Vagina (tissue), 2 donors: ENCODE measurements at places on chromosomes 16 and 17. TPM values are rescaled to one million over a fixed set of nuclear protein-coding genes. Genes with fewer than 3 reads are reported as not detected.

DNA sequence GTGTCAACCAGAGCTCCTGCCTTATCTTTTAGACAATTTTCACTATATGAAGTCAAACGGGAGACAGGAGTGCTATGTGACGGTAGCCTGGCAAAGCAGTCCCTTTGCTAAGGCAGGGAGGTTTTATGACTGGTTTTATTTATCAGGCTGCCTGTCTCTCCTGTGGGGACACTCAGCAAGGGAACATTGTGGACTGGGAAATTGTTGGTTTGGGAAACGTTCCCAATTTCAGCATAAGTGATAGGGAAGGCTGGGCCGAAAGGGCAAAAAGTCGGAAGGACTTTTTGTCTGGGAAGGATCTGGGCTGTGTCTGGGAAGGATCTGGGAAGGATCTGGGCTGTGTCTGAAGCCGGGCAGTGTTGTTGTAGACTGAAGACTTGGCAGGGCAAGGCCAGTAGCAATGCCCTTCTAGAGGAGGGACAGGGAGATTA, 211.2 kb downstream of the PARN start:
- no peak for DNase-seq

GRCh38 chr17:48026502-48027321, 10.9 kb downstream of the COPZ2 start:
- no peak for DNase-seq

DNA sequence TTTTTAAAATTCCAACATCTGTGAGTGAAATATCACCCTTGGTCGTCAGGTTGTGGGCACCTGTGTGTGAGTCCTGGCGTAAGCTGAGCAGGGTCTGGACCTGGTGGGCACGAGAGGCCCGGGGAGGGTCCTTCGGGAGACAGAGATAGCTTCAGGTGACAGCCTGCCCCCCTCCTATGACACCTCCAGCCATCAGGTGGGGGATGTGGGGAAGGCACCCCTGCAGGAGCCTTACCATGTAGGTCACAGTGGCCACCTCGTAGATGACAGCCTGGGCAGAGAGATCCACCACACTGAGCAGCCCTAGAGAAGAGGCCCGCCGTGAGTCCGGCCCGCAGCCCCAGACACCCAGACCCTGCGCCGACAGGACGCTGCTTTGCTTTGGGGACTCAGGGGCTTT, 11.2 kb downstream of the SLC47A2 start:
- DNase-seq = no peak

DNA sequence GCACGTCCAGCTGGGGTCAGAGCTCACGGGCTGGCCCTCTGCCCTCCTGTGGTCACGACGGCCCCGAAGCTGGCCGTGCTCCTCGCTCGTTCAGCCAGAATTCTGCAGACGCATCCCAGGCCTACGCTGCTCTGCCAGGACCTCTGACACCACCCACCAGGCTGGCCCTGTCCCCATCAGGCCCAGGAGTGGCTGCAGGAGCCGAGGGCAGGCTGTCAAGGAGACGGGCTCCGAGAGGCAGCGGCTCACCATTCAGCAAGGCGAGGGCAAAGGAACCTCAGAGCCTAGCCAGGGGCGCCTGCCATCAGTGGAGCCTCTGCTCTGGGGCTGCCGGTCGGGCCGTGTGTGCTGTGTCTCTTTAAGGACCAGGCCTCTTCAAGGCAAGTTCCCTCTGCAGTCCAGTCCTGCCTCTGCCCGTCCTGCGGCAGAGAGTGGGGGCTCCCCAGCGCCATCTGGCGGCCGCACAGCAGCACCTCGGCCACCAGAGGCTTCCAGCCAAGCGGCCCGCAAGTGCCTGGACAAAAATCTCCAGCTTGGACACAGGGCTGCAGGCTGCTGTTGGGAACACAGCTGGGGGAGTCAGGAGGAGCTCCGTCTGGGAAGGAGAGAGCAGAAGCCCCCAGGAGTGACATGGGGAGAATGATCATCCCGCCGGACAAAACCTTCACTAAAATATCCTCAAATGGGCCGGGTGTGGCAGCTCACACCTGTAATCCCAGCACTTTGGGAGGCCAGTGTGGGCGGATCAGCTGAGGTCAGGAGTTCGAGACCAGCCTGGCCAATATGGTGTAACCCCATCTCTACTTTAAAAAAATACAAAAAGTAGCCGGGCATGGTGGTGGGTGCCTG, 7.4 kb upstream of the ABR start:
- no peak for DNase-seq

GRCh38 chr16:51849715-51850114, 697.2 kb downstream of the TOX3 start:
- DNase-seq = no peak

DNA sequence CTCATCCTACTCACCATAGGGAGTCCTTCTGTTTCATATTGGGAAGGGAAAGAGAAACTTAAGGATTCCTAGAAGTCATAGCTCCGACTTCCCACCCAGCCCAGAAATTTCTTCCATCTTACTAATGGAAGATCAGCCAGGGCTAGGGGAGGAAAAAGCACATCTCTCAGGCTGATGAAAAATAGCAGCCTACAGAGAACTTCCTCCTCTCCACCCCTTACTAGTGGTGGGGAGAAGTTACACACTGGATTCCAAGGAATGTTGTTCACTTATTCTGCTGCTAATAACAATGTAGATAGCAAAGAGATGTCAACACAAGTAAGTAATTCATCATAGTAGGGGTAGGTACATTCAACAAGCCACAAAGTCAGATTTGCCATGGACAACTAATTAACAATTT, 94.4 kb downstream of the SPACA3 start:
- no peak for DNase-seq

GRCh38 chr17:8138374-8138671, 13.9 kb downstream of the PER1 start:
- DNase-seq = no peak

GRCh38 chr16:21625026-21625425, 25.6 kb downstream of the METTL9 start:
- DNase-seq = no peak

GRCh38 chr17:80919331-80920311, 72.0 kb upstream of the CHMP6 start:
- DNase-seq = no peak

GRCh38 chr16:81585785-81586184, 141.2 kb downstream of the CMIP start:
- no peak for DNase-seq

DNA sequence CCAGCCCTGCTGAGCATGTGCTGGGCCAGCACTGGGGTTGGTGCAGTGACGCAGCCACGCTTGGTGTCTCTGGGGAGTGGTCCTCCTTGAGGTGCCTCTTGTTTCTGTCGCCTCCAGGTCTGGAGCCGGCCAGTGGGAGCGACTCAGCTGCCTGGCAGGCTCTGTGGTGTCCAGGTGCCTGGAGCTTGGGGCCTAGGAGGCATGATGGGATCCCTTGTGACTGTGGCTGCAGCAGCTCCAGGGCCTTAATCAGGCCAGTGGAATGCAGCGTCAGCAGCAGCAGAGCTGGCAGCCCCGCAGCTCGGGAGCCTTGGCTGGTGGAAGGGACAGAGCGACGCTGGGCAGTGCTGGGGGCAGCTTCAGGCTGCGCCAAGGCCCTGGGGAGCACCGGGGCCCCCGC, 74.7 kb upstream of the CIBAR2 start:
- DNase-seq = no peak

- no peak for DNase-seq
Observed at GRCh38 chr17:20022701-20023100, 13.5 kb downstream of the SPECC1 start.

DNA sequence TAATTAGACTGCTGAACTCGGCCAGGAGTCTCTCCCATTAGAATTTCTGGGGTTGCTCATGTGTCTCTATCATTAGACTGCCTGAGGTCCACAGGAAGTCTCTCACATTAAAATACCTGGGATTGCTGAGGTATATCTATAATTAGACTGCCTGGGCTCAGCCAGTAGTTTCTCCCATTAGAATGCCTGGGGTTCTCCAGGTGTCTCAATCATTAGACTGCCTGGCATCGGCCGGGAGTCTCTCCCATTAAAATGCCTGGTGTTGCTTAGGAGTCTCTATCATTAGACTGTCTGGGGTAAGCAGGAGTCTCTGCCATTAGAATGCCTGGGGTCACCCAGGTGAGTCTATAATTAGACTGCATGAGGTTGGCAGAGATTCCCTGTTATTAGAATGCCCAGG, 2233.4 kb downstream of the TP53TG3F start:
- no peak for DNase-seq

DNA sequence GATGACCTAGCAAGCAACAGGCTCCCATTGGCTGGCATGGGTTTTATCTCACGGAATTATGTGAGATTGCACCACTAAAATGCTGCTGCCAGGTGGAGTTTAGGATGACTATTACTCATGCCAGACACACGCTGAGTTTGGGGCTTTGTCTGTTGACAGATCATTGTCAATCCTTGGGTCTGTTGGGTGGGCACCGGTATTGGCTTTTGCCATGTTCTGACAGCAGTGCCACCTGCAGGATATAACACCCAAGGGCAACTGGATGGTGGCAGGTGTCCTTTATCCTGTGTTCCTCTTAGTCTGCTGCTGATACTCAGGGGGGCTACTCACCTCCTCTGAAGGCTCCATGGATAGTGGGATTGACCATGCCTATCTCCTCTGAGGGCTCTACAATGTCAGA, 221.6 kb upstream of the DYNLRB2 start:
- no peak for DNase-seq

DNA sequence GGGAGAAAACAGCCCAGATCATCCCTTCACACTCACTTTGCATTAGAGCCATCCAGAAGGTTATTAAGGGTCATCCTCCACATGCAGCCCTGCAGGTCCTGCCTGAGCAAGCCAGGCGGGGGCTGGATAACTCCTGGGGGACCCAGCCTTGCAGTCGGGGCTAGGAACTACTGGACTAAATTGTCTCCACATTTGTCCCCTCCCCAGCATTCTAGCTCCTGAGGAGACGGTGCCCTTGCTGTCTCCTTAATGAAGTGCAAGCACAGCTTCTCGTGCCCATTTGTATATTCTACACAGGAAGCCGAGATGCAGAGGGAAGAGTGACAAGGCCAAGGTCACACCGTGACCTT, 185.2 kb downstream of the C16orf95 start:
- DNase-seq = no peak

- no peak for DNase-seq
Observed at GRCh38 chr16:60407606-60408005, 1628.6 kb downstream of the CDH8 start.

GRCh38 chr17:42803074-42803883, 4.6 kb downstream of the CNTD1 start:
- no peak for DNase-seq

- DNase-seq = no peak
Observed at GRCh38 chr17:34171245-34171818, 83.8 kb upstream of the CCL2 start.

DNA sequence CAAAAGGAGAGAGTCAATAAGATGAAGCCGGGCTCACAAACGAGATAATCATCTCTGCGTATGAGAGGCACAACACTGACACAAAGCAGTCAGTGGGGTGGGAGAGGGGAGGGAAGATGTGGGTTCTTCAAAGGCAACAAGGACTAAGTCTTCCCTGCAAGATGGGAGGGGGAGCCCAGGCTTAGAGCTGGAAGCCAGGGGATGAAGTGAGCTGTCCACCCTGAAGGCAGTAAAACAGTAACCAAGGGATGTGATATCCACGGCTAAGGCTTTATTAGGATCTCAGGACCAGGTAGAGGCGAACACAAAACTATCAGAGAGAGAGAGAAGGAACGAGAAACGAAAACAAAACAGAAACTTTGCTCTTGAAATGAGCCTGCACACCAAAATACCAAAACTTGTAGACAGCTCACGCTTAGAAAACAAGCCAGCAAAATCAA, 115.9 kb downstream of the DYNLRB2 start:
- DNase-seq = no peak

DNA sequence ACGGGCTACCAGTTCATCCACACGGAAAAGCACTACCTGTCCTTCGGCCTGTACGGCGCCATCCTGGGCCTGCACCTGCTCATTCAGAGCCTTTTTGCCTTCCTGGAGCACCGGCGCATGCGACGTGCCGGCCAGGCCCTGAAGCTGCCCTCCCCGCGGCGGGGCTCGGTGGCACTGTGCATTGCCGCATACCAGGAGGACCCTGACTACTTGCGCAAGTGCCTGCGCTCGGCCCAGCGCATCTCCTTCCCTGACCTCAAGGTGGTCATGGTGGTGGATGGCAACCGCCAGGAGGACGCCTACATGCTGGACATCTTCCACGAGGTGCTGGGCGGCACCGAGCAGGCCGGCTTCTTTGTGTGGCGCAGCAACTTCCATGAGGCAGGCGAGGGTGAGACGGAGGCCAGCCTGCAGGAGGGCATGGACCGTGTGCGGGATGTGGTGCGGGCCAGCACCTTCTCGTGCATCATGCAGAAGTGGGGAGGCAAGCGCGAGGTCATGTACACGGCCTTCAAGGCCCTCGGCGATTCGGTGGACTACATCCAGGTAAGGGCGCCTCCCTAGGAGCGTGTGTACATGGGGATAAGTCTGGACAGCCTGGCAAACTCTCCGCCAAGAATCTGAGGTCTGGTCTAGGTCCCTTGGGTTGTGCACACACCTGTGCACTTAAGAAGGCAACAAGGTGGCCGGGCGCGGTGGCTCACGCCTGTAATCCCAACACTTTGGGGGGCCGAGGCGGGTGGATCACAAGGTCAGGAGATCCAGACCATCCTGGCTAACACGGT, 4.2 kb downstream of the HAS3 start:
- no peak for DNase-seq

GRCh38 chr17:7064261-7064660, 15.8 kb downstream of the CLEC10A start:
- DNase-seq = no peak

GRCh38 chr16:55624696-55625095, 31.1 kb upstream of the SLC6A2 start:
- no peak for DNase-seq

GRCh38 chr17:61537264-61537771, 53.7 kb downstream of the NACA2 start:
- no peak for DNase-seq

GRCh38 chr16:1890708-1891050, 18.7 kb upstream of the MEIOB start:
- DNase-seq = no peak

DNA sequence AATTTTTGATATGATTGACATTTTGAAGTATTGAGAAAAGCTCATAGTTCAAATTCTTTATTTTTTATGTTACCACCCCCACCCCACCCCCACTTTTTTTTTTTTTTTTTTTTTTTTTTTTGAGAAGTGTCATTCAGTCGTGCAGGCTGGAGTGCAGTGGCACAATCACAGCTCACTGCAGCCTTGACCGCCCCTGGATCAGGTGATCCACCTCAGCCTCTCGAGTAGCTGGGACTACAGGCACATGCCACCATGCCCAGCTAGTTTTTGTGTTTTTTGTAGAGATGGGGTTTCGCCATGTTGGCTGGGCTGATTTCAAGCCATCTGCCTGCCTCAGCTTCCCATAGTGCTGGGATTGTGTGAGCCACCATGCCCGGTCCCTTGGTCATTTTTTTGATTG, 7.4 kb downstream of the TAF15 start:
- DNase-seq = no peak

- DNase-seq = no peak
Observed at GRCh38 chr16:27313422-27314160, at the start of gene IL4R. IL4R (plus strand) TSS chr16:27313974; CDS start chr16:27340204, 26,230 bp downstream.

GRCh38 chr17:58165981-58166380, 801 bp upstream of the OR4D2 start:
- DNase-seq = no peak

The ZP2 gene
- total RNA-seq = not detected

The APPBP2 gene
- total RNA-seq = 23.6 TPM

The IGF2BP1 gene
- total RNA-seq = not detected

The P2RX5 gene
- total RNA-seq = 1.7 TPM

The SLFN14 gene
- not detected for total RNA-seq

The NDE1 gene
- total RNA-seq = 55.0 TPM

The ZNF750 gene
- 83.0 TPM for total RNA-seq

The NPIPB4 gene
- total RNA-seq = 63.3 TPM

The ELMO3 gene
- 21.6 TPM for total RNA-seq
